ENCODE measurements at places on chromosomes 12 and 14.

DNA sequence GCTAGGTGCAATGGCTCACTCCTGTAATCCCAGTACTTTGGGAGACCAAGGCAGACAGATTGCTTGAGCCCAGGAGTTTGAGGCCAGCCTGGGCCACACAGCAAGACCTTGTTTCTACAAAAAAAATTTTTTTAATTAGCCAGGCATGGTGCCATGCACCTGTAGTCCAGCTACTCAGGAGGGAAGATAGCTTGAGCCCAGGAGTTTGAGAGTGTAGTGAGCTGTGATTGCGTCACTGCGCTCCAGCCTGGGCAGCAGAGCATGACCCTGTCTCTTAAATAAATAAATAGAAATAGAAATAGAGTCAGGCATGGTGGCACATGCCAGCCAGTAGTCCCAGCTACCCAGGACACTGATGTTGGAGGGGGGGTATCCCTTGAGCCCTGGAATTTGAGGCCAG, 36.7 kb upstream of the CLIP1 start:
- no peak for DNase-seq

- DNase-seq = no peak
Observed at GRCh38 chr12:132305560-132305966, 23.8 kb downstream of the GALNT9 start.

- no peak for DNase-seq
Observed at GRCh38 chr12:123056053-123056452, 75.6 kb downstream of the ARL6IP4 start.

GRCh38 chr12:6065863-6066199, 58.6 kb downstream of the VWF start:
- no peak for DNase-seq

- DNase-seq = no peak
Observed at GRCh38 chr12:98909746-98910145, 264.7 kb downstream of the APAF1 start.

GRCh38 chr12:127494961-127495915, 771.7 kb upstream of the TMEM132C start:
- no peak for DNase-seq

GRCh38 chr12:80892597-80893445, 44.9 kb downstream of the LIN7A start:
- no peak for DNase-seq

DNA sequence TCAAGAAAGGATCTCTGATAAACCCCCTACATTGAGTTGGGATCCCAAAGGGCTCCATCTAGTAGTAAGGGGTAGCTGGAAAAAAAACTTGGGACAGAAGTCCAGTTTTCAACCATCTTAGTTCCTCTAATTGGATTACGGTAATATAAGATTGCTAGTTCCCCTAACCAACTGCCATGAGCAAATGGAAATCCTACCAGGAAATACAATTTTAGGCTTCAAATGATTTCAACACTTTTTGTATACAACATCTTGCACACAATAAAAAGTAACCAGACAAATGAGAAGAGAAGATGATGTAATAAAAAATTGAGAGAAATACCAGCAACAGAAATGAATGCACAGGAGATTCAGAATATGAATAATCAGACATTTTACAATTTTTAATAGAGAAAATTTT, 73.0 kb downstream of the TSHR start:
- DNase-seq = no peak

DNA sequence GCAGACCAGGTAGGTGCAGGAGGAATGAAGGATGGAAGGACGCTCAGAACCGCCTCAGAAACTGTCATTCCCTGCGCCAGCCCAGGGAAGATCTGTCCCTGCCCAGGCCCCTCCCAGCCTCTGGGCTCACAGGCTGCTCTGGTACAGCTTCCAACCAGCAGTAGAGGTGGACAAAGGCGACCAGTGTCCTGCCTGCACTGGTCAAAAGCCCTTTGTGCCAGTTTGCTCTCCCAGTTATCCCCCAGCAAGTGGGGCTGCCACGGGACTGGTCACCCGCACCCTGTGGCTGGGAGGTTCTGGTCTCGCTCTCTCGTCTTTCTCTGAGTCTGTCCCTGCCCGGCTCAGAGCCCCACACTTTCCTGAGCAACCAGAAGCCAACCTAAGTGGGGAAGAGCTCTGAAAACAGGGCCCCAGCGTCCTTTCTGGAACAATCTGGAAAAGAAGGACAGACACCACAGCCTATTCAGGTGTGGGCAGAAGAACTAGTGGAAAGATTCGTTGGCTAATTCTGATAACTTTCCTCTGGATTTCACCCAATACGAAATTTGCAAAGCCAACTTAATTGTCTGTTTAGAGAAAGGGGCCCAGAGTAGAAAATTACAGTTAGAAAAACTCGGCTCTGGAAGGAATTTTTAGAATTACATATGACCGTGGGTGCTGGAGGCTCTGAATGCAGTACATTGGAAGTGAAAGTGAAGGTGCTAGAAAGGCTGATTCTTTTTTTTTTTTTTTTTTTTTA, 21.7 kb downstream of the SNRNP35 start:
- DNase-seq = no peak

GRCh38 chr12:20260851-20261250, 107.5 kb upstream of the PDE3A start:
- no peak for DNase-seq

GRCh38 chr12:19196959-19197630, 67.6 kb downstream of the PLEKHA5 start:
- DNase-seq = no peak

DNA sequence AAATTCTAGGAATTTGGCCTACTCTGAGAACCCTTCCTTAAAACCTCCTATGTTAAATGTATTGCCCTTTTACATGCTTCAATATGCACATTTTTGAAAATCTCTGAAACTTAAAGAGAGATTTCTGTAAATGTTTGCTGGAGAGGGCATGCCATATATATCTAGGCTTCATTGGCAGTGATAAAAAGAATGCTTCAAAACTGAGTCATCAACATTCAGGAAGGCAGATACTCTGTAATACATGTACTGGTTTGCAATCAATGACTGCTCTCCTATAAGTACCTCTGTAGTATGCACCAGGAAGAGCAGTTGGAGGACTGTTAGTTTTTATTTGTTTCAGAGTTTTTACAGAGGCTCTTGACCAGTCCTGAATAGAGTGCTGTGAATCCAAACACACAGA, 739.9 kb downstream of the SLC16A7 start:
- no peak for DNase-seq

DNA sequence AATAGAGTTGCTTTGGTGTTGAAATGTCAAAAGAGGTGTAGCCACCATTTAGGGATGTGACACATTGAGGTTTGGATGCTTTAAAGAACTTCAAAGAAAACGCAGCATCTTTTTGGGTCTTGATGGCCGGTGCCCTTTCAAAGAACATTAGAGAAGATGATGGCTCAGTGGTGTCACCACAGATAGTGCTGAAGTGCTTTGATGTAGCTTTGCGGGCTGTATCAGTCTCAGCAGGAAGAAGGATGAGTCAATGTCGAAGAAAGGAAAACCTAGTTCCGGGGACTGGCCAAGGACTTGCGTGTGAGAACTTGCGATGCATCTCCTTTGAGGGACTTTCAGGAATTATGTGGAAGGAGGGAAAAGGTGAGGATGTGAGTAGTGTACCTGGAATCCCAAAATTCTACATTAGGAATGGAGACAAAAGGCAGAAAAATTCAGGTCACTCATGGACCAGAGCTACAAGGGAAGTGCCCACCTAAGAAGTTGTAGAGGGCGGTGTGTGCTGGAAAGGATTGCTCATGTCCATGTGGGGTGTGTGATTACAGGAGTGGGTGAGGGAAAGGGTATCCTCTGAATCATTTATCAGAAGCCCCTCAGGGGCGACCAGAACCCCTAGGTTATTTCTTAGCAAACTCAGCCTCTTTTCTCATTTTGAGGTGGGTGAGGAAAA, 39.7 kb upstream of the GZMB start:
- no peak for DNase-seq

- no peak for DNase-seq
Observed at GRCh38 chr14:88025313-88025712, 20.4 kb downstream of the GPR65 start.

GRCh38 chr14:95537298-95538089, 2.6 kb downstream of the GLRX5 start:
- no peak for DNase-seq

- DNase-seq = no peak
Observed at GRCh38 chr12:119627019-119627643, 33.6 kb downstream of the TMEM233 start.

DNA sequence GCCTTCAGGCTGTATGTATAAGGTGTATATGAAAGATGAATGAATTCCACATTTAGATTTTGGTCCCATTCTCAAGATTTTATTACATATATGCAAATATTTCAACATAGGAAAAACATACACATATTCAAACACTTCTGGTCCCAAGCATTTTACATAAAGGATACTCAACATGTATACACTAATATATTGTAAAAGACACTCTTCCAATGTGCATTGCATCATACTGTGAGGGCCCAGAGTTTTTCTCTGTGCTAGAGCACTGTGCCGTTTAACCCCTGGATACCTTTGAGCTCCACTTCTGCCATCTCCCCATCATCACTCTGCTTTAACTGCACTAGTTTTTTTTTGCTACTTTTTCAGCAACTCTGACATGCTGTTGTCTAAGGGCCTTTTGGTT, 48.1 kb downstream of the ZDHHC17 start:
- DNase-seq = no peak

DNA sequence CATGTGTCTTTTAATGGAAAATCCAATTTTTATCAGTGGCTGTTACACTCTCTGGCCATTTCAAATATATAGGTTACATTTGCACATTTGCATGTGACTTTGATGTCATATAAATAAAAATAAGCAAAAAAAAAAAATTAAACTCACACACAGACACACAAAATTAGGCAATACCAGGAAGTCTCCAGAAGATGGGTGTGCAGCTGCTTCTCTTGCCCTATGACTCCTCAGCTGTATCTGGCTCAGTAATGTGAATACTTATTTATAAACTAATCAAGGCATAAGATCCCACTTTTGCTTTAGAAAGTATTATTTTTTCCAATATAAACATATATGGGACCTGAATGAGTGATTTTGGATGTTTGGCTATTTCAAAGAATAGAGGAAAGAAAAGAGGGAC, 461.1 kb downstream of the LRIG3 start:
- DNase-seq = no peak

DNA sequence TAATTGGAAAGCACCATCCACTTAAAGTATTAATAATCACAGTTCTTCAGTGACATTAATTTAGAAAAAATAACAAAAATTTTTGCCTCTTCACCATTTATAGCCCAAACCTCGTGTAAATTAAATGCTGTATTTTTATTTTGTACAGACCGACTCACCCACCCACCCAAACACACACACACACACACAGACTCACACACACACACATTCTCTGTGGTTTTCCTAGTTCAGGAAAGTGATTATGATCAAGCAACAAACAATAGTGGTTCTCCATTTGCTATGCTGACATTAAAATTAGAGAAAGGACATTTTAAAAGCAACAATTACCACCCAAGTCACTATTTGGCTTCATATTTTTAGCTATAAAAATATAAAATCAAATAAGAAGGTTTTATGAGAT, 112.5 kb upstream of the FLRT2 start:
- no peak for DNase-seq

GRCh38 chr12:125104982-125105381, 39.7 kb downstream of the AACS start:
- no peak for DNase-seq

DNA sequence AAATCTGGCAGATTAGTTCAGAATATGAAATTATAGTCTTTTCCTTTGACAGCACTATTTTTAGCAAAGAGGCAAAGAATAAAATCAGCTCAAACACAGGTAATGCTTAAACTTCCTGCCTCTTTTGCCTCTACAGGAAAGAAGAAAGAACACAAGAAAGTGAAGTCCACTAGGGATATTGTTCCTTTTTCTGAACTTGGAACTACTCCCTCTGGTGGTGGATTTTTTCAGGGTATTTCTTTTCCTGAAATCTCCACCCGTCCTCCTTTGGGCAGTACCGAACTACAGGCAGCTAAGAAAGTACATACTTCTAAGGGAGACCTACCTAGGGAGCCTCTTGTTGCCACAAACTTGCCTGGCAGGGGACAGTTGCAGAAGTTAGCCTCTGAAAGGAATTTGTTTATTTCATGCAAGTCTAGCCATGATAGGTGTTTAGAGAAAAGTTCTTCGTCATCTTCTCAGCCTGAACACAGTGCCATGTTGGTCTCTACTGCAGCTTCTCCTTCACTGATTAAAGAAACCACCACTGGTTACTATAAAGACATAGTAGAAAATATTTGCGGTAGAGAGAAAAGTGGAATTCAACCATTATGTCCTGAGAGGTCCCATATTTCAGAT, 17.4 kb downstream of the TMPO start:
- no peak for DNase-seq

DNA sequence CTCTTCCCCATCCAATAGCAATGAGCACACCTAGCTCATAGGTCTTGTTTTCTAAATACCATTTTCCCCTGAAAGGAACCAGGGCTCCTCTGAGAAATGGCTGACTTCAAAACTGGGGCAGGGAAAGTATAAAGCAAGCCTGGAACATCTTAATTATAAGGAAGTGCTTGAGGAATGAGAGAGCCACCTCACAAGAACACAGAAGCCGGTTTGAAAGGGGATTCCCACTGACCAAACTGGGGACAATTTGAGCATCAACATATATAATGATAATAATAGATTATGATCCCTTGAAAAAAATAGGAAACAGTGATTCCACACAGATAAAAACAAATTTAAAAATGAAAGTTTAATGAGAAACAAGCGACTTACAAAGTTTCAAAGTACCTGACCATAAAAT, 22.1 kb downstream of the PTGER2 start:
- DNase-seq = no peak

DNA sequence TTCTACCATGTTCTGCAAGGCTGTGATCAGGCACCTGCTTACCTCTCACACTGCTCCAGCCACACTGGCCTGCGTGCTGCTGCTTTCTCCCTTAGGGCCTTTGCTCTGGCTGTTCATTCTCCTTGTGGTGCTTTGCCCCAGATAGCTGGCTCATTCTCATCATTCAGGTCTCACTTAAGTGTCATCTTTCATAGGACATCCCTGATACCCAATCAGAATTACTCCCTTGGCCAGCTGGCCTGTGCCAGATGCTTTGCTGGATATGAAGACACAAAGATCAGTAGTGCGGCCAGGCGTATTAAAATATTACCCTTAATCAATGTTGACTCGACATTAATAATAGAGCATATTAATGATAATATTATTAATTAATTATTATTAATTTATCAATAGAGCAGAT, 143.8 kb upstream of the FGD4 start:
- DNase-seq = no peak

DNA sequence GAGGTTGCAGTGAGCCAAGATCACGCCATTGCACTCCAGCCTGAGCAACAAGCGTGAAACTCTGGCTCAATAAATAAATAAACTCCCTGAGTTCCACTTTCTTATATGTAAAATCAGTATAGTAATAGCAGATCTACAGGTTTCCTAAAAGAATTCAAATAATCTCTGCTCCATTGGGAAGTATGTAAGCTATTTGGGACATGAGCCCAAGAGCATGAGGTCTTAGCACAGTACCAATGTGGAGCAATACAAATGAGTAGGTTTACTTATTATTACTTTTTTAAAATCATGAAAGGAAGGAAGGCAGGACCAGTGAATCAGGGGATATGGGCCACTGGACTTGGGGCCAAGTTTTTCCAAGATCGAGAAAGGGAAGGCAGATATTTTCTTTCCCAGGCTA, 216.9 kb upstream of the DIO2 start:
- no peak for DNase-seq

All from osteocyte (in vitro differentiated cells).